HT-29 (cell line): ENCODE measurements at places on chromosomes 2 and 18.

GRCh38 chr2:23280401-23280800 is 104.6 kb upstream of the KLHL29 start:
- DNase-seq: no peak

DNA sequence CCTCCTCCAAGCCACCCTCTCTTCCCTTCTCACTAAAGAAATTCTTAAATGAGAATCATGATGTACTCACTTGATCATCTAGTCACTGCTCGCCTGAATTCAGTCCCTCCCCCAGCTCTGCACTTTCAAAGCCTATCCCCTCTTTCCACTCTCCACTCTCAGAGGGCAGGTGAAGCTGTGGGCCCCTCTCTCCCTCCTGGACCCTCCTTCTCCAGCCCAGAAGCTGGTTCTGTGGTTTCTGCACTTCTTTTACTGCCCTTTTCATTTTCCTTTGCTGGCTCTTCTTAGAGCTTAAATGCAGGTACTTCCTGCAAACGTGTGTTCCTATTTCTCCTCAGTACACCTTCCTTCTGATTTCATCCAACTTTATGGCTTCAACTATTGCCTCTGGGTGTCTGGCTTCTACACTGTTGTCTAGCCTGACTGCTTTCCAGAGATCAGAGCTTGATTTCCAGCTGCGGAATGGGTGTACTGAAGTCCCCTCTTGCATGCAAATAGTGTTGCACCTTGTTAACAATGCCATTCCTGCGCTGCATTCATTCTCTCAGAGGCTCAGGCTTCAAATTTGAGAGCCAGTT is 15.3 kb upstream of the TXNDC2 start:
- DNase-seq: no peak

DNA sequence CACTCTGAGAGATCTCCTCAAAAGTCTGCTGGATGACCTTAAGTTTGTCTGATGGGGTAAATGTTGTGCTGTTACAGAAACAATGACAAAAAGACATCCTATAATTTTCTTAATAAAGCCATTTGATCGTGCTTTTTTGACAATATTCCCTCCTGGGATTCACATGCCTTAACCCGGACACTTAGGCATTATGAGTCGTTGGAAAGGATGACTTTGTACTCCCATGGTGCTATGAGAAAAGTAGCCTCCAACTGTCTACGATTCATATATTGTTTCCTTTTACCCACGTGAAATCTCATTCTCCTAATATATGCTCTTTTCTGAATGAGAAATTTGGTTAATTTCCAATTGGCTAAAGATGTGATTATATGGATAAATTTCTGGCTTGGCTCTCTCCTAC is 6.1 kb upstream of the MPP4 start:
- DNase-seq: no peak

DNA sequence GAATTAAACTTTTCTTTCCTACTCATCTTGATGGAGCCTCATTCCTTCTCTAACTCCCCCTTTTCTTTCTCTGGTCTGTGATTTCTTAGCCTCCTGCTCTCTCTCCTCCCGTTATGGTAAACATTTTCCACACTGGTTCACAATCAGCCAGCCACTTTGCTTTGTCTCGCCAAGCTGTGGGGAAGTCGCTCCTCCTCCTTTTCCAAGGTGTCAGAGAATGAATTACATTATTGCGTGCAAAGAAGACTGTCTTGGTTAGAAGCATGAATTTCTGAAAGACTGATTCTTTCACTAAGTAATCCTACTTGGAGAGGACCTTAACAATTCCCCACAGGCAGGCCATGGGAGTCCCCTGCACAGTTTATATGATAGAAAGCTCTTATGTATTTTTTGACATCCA is 46.1 kb downstream of the RASGRP3 start:
- DNase-seq: no peak

GRCh38 chr2:241850544-241851324 is 8.0 kb downstream of the PDCD1 start:
- no peak for DNase-seq

- peak; percentile 7 for DNase-seq
Observed at GRCh38 chr18:58051765-58052460, 7.9 kb downstream of the NEDD4L start.

- DNase-seq: peak; percentile 31
Observed at GRCh38 chr2:144596073-144596871, 76.4 kb upstream of the ZEB2 start.

DNA sequence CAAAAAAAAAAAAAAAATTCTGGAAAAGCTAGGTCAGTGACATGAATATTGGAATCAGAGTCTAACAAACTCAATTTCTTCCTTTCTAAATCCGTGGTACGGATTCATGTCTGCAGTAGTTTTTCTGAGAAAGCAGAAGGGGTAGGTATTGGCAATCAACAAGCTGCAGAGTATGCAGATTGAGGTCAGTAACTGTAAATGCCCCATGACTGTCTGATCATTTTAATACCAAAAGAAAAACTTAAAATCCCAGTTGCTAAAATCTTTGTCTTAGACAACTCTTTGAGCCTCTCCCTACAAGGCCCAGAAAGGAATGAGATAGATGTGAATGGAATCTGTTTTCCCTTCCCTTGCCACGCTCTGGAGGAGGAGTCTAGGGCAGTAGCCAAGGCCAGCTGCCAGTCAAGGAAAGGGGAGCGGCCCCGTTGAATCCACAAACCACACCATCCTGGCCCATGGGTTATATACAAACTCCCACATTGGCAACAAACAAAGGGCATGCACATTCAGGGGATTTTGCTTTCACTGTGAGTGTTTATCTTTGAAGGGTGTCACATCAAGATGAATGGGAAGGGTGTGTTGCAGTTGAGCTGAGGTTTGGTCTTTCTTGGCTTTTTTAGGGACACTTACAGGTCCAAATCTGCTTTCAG is 6.1 kb upstream of the CASP8 start:
- peak; percentile 46 for DNase-seq

GRCh38 chr2:192953116-192953515 is 758.4 kb upstream of the TMEFF2 start:
- peak; percentile 9 for DNase-seq

- DNase-seq: no peak
Observed at GRCh38 chr18:68766433-68766832, 31.4 kb upstream of the CCDC102B start.

DNA sequence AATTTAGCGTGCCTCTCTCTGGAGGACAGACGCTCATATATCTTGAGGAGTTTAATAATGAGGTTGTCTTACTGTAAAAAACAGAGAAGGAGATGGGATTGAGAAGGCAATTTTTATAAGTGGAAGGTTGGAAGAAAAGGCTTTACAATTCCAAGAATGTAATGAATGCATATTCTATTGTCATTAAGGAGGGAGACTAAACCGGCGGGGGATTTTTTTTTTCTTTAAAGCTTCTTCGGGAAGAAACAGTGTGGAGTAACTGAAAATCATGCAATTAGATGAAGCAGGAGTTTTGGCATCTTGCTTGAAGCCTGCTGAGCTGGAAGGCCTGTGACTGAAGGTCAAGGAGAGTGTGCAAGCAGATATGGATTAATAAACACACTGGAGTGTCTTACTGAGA is 124.4 kb downstream of the HRH4 start:
- DNase-seq: no peak

DNA sequence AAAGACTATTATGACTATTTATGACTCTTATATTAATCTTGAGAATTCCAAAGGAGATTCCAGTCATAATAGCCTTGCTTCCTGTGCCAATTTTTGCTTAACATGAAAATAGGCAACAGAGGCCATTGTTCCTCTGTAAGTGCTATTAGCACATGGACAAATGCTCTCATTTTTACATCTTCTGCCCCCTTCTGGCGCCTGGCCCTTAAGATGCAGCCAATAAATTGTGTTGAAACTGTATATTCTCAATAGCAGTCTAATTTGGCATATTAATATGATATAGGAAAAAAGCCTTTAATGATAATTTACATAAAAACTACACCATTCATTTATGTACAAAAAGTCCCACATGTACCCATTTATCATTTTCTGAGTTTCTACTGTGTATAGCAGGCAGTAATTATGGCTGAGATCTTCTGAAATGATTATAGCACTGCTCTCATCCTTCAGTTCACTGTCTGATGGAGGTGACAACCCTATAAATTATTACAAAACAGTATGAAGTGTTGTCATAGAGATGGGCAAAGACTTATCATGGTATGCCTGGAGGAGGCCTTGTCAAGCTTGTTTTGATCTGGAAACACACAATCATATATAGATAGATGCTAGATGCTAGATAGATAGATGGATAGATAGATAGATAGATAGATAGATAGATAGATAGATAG is 613.3 kb downstream of the TSN start:
- no peak for DNase-seq

- DNase-seq: peak; percentile 28
Observed at GRCh38 chr2:20164061-20164733, 60.7 kb downstream of the SDC1 start.

DNA sequence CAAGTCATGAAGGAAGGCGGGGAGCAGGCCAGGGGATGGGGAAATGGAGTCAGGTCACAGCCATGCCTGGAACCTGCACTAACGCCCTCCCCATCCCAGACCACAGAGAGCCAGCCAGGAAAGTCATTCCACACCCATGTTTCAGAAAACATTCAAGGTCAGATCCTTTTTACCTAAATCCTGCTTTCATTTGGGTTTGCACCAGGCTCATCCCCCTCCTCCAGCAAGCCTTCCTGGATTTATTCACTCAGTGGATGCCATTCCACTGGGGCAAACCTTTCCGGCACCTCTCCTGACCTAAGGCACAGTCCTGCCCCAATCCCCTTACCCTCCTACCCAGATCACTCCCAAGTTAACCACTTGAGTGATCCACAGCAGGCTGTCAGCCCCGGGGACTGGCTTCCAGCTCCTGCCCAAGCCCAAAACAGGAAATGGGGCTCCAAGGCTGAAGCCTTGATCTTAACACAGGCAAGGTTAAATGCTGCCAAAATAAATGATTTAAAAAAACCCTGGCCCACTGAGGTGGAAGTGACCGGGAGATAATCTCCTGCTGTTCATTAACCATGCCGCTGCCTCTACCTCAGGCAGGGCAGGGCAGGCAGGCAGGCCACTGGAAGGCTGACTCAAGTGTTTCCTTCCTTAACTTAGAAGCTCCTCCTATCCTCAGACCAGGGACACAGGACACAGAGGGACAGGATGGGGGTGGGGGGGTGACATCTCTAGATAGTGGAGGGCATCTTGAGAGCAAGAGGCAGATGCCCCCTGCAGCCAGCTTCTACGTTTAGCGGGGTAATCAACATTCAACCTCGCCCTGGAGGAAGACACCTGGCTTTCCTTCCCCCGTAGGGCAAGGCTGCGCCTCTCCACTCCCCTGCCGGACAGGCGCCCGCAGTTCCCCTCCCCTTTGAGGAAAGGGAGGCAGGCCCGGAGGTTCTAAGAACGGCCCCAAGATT is 1.4 kb downstream of the RAB11FIP5 start:
- peak; percentile 68 for DNase-seq

GRCh38 chr2:111705711-111706336 is 178.2 kb downstream of the ANAPC1 start:
- peak; percentile 83 for DNase-seq

- peak; percentile 45 for DNase-seq
Observed at GRCh38 chr2:185862657-185863398, 124.2 kb downstream of the FSIP2 start.

- DNase-seq: no peak
Observed at GRCh38 chr2:241555711-241556110, 2.8 kb upstream of the BOK start.

DNA sequence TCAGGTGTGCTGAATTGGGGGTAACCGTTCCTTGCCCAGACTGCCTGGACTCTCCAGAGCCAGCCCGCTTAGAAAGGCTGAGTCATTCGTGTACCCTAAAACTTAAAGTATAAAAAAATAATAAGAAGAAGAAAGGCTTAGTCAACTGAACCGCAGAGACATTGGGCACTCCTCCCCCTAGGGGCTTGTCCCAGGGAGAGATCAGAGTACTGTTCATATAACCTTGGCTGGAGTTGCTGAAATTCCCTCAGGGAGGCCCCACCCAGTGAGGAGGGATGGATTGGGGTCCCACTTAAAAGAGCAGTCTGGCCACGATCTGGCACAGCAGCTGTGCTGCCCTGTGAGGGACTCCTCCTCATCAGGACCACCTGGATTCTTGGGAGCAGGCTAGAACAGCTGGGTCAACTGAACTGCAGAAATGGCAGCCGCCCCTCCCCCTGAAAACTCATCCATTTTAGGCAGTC is 37.2 kb downstream of the ANKRD12 start:
- DNase-seq: no peak

DNA sequence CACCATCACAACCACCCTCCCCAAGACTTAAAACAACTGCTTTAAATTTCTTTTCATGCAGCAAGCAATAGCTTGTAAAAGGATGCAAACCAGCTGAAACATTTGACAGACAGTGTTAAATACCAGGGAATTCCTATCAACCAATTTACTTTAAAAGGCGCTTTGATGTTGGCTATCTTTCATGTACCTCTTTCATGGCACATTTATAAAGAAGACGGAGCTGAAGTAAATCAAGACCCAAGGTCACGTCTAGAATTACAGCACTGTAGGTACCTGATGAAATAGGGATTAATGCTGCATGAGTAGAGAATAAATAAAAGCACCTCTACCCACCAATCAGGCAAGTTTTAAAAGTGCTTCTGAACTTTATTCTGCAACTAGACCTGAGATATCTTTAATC is 78.9 kb downstream of the SRBD1 start:
- DNase-seq: no peak

GRCh38 chr18:66043009-66043408 is 292.2 kb downstream of the CDH7 start:
- no peak for DNase-seq

DNA sequence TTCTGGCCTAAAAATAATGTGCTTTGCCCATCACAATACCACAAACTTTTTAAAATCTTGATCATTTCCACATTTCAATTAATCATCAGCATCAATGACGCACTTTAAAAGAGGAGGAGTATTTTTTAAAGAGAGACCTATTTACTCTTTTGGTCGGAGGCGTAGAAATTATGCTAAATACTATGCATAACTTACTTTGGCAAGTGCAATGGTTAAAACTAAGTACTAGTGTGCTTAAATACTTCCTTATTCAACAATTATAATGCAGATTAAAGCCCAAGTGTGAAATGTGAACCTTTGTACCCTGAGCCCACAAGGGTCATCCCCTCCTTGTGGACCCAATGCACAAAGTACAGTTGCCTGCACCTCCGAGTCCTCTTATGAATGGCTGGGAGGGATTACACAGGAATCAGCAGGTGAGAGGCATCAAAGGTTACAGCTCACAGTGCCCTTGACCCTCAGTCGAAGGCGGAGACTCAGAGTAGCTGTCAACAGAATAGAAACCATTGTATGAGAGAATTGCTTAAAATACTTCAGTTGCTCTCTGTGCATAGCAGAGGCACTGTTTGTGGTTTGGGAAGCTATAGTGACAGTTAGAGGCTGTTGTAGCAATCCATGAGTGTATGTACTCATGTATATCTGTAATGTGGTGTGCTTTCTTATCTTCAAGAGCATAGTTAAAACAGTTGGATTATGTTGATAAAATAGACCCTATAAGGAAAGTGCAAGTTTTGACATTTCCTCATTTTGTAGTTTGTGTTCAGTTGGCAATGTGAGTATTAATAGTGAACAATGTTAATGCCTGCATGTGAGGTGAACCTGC is 151.7 kb upstream of the ITGA4 start:
- no peak for DNase-seq

- peak; percentile 63 for DNase-seq
Observed at GRCh38 chr2:135742325-135742757, 686 bp downstream of the UBXN4 start.
